ENCODE measurements at places on chromosomes 3 and 15.

GRCh38 chr3:138351151-138351550 lies 2.8 kb downstream of the MRAS start:
- peak; percentile 11 for DNase-seq

- no peak for DNase-seq
These were observed 13.6 kb downstream of the WNT7A start for GRCh38 chr3:13866041-13866965.

DNA sequence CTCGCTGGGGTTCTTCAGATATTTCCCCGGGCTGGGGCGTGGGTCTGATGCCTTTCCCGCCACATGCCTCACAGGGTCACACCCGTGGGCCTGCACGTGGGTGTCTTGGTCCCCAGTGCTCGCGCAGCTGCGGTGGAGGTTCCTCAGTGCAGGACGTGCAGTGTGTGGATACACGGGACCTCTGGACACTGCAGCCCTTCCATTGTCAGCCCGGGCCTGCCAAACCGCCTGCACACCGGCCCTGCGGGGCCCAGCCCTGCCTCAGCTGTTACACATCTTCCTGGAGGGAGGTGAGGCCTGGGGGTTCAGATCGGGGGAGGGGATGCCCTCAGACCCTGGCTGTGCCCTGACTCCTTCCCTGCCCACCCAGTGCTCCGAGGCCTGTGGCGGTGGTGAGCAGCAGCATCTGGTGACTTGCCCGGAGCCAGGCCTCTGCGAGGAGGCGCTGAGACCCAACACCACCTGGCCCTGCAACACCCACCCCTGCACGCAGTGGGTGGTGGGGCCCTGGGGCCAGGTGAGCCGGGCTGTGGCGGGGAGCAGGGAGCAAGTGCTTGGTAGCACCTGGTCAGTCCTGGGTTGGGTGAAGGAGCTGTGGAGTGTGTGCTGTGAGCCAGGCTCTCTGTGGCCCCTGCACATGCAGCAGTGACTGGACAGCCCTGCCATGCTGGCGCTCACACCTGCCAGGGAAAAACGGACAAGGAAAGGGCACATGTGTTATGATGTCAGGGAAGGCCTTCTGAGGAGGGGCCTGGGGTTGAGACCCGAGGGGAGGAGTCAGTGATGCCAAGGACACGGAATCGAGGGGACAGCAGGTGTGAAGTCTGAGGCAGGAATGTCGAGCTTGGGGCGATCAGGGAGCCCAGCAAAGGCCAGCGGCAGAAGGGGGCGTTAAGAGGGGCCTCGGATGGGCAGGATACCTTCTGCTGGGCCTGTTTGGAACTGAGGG lies 88.9 kb downstream of the TBC1D2B start:
- DNase-seq, result no peak

DNA sequence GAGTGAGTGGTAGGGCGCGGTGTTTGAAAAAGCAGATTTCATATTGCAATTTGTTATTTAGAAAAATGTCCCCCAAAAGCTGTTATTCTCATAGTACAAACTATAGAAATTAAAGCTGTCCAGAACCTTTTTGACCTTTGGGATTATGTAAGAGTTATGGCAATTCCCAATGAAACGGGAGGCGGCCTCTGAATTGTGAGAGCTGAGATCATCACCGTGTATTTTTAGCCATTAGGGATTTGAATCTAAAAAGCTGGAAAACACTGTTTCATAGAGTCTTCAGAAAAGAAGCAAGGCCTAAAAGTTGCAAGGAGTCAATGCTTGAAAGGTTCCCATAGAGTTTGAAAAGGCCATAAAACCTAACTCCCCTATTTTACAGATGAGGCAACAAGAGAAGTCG lies 38.6 kb upstream of the SLC25A26 start:
- DNase-seq, result no peak

DNA sequence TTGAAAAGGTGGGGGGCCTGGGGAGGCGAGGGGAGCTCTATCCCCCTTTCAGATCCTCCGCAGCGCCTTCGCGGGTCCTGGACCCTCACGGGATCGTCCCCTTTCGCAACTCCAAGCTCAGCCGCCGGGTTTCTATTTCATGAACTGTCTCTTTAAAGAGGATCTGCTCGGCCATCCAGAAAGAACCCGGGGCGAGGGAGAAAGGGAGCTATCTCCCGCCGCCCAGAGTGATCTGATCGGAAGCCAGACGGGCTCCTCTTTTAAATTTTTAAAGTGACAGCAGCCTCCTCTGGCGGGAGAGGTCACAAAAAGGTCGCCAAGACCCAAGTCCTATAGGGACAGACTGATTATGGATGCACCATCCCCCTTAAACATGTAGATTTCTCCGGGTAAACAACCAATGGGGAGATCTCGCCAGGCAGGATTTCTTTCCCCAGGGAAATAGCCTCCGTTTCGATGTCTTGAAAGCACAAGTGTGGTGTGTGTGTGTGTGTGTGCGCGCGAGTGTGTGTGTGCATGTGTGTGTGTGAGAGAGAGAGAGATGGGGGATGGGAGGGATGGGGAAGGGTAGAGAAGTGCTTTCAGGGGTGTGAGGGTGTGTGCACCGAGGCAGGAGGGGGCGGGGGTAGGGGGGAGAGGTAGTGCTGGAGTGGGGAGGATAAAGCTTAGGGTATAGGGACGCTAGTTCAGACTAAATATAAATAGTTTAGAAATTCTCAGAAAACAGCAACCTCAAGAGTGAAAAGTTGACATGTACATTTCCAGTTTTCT lies 516.1 kb downstream of the MECOM start:
- DNase-seq, result peak; percentile 76

DNA sequence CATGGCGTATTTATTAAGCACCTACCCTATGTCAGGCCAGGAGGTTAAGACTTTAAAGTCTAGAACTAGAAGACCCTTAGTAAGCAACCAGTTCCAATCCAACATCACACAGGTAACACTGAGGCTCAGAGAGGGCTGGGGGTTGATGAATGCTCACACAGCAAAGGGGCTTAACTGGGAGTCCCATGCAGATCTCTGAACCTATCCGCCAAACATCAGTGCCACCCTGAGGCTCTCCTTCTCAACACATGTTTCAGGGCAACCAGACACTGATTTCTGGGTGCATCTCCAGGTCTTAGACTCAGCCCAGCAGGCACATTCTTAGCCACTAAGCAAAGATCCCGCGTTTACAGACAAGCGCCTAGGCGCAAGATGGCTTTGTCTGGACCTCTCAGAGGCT lies 92.0 kb upstream of the SLC6A11 start:
- DNase-seq, result no peak

DNA sequence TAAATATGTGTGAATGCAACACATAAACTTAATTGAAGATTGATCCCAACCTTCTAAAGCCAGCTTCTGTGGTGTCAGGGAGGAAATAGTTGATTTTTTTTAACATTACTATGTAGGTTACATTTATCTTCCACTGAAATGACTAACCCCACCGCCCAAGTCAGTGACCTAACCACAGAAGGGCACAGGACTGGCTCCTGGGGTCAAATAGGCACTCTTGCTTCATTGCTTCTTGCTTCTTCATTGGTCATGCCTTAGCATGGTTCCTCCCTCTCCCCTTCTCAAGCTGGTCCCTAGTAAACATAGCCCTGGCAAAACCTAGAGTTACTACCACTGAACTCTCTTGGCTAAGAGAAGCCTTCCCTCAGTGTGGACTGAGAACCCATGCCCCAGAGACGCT lies 12.3 kb downstream of the EIF1B start:
- no peak for DNase-seq

- DNase-seq, result no peak
These were observed 255.0 kb upstream of the ROPN1 start for GRCh38 chr3:124246949-124247348.

DNA sequence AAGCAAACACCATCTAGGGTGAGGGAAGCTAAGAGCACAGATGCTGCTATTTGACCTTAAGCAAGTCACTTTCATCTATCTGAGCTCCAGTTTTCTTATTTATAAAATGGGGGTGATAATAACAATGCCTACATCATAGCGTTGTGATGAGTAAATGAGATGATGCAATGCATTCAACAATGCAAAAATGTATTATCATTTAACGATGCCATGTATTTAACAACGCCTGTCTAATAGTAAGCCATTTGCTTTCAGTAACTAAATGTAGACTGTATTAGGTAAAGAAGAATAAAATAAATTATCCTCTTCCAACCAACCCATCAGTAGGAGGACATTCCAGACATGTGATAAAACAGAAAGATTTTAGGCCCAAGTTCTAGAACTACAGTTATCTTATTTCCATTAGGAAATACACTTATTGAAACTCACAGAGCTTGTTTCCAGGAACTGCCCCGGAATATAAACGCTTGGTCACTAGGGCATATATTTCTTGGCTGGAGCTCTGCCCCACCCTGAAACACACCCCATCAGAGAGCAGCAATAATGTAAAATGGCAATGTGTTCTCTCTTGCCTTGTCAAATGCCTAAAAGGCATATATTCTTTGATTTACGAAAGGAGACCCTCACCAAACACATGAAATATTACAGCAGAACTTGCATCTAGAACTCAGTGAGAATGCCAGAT lies 128.3 kb downstream of the LIPC start:
- DNase-seq, result no peak

GRCh38 chr15:75063889-75064288 lies 40.5 kb downstream of the PPCDC start:
- no peak for DNase-seq

DNA sequence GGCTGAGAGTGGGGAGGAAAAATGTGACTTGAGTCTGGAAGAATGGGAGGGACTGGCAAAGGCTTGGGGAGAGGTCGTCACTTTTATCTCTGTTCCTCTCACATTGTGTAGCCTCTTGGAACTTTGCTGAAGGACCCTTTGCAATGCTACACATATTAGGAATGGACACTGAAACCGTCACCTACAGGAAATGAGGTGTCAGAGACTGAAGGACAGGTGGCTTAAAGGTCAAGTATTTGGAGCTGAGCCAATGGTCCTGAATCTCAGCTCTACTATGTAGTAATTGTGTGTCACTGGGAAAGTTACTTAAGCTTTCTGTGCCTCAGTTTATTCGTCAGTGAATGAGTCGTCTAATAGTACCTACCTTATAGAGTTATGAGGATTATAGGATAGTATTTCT lies 14.7 kb downstream of the MCTP2 start:
- DNase-seq, result no peak

GRCh38 chr3:122055215-122055614 lies at the start of gene CD86:
Gene CD86, plus strand, starts transcription at chr3:122055362. Its CDS starts 128 bp downstream, at chr3:122055490.
- DNase-seq, result no peak

GRCh38 chr3:197555281-197556261 lies at the start of gene BDH1:
Gene BDH1, minus strand, starts transcription at chr3:197555968. Its CDS starts 9,525 bp downstream, at chr3:197546443.
- DNase-seq, result peak; percentile 51

DNA sequence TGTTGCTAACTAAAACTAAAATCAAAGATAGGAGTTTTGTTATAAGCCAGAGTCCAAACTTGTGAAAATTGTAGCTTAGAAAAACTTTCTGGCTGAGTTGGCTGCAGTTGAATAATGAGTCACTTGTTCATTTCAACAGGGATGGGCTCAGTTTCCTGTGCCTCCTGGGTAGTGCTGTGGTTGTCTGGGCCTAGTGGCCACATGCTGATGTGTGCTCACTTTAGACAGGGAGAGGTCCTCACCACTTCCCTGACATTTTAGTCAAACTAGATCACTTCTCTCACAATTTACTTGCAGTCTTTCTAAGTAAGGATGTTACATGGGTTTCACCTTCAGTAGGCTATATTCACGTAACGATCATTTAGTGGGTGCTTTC lies 6.3 kb upstream of the UBE2Q2 start:
- no peak for DNase-seq

DNA sequence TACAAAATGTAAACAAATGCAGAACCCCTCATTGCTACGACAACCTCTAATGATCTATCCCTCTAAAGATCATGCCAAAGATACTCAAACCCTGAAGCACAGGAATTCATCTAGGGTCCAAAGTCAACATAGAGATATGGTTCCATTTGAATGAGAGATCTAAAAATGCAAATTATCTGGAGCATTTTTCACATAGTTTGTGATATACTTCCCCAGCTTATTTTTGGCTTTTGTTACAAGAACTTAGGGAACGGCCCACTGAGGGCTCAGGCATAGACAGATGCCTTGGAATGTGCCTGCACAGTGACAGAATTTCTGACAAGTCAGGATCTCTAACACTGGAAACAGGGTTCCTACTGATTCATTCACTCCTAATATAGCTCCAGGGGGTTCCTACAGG lies 258.9 kb upstream of the THBS1 start:
- no peak for DNase-seq

GRCh38 chr15:99132122-99132521 lies 27.2 kb downstream of the SYNM start:
- no peak for DNase-seq

- DNase-seq, result no peak
These were observed 98.6 kb downstream of the ZIC1 start for GRCh38 chr3:147507638-147508286.

GRCh38 chr3:28836199-28836598 lies 444.7 kb upstream of the RBMS3 start:
- DNase-seq, result no peak

GRCh38 chr3:80836395-80836794 lies 925.0 kb downstream of the GBE1 start:
- DNase-seq, result no peak

- no peak for DNase-seq
These were observed 75.2 kb downstream of the CACNA2D3 start for GRCh38 chr3:54197509-54197908.

DNA sequence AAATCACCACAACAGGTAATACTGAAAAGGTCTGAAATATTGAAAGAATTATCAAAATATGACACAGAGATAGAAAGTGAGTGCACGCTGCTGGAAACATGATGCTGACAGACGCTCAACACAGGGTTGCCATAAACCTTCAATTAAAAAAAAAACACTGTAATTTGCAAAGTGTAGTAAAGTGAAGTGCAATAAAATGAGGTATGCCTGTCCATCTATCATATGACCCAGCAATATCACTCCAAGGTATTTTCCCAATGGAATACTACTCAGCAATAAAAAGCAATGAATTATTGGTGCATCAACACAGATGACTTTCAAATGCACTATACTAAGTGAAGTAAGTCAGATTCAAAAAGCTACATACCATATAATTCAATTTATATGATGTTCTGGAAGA lies 47.6 kb upstream of the SLC12A8 start:
- DNase-seq, result no peak

DNA sequence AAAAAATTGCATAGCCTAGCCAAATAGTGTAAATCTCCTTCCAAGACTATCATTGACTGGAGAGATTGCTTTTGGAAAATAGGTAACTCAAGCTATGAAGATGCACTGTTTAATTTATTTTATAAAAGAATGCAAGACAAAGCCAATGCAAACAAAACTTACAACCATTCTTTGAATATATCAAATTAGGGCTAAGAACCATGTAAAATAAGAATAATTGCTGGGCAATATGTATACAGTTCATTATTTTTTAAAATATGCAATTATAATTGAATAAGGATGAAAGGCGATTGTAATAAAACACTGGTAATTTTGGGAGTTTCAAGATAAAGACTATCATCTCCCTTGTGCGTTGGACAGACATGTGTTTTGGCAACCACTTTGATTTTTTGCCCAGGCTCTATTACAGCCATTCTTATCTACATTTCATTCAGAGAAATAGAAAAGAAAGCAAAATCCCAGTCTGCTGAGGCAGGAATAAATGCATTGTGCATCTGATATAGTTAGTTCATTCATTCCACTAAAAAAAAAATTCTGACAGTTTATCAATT lies 242.3 kb upstream of the ROBO1 start:
- DNase-seq, result no peak

- no peak for DNase-seq
These were observed 781.7 kb downstream of the MECOM start for GRCh38 chr3:168881804-168882203.
